ENCODE measurements at places on chromosomes 6 and 20. TPM values are rescaled to one million over a fixed set of nuclear protein-coding genes. Genes with fewer than 3 reads are reported as not detected.

C6orf15 gene
- total RNA-seq = not detected

SLC17A1 gene
- not detected for total RNA-seq

C20orf141 gene
- total RNA-seq = not detected

ALDH5A1 gene
- 1.9 TPM for total RNA-seq

PRRT1 gene
- 0.39 TPM for total RNA-seq

SLC22A2 gene
- 1.7 TPM for total RNA-seq

TRIM40 gene
- total RNA-seq = not detected

ZC2HC1B gene
- total RNA-seq = not detected

HRH3 gene
- not detected for total RNA-seq

HSPA12B gene
- not detected for total RNA-seq

B4GALT5 gene
- total RNA-seq = 34.2 TPM

BMP2 gene
- total RNA-seq = 10.3 TPM

ANKS1A gene
- total RNA-seq = 12.4 TPM

SYCP2 gene
- 0.36 TPM for total RNA-seq
